ENCODE measurements at places on chromosomes 6 and 20. TPM values are rescaled to one million over a fixed set of nuclear protein-coding genes. Genes with fewer than 3 reads are reported as not detected.

GRCh38 chr6:108825326-108825725 lies 22.9 kb upstream of the ARMC2 start:
- H3K4me1 ChIP-seq = no peaks in the 10 kb centered on the region
- H3K36me3 ChIP-seq = no peaks in the 10 kb centered on the region
- H3K27me3 ChIP-seq = no peaks in the 10 kb centered on the region
- no peak overlapping the region for H3K27ac ChIP-seq

DNA sequence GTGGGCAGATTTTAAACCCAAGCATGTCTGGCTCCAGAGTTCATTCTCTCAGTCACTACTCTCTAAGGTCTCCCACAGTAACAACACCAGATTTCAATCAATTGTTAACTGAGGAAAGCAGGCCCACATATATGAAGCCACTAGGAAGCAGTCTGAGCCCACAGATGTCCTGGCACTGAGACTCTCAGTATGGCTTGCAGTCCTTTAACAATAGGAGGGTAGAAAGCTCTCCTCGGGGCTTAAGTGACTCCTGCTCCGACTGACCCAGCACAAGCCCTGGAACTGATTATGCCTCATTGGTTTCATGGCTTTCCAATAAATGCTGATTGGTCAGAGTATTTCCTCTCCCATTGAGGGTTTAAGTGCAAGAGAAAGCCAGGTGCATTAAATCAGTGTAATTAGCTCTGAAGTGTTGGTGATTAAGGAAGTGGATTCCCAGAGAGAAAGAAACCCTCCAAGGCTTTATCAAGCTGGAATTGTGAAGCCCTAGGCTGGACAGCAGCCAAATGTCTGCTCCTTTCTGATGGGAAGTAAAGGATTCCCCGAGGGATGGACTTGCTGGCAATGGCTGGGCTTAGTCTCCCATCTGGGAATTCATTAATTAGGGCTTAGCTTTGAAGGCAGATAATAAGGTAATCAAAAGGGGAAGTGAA lies 76.6 kb upstream of the PROKR2 start:
- H3K27me3 ChIP-seq = no peaks in the 10 kb centered on the region
- H3K36me3 ChIP-seq = no peaks in the 10 kb centered on the region
- no peaks in the 10 kb centered on the region for H3K4me1 ChIP-seq
- H3K27ac ChIP-seq = no peak overlapping the region
- no peak overlapping the region for H3K4me3 ChIP-seq

GRCh38 chr6:24720131-24720603 lies 1.2 kb upstream of the C6orf62 start:
- H3K27me3 ChIP-seq = no peaks in the 10 kb centered on the region
- H3K4me3 ChIP-seq = peak overlapping the region; percentile 81
- H3K27ac ChIP-seq = peak overlapping the region; percentile 100

GRCh38 chr6:1029141-1029540 lies 282.8 kb upstream of the FOXQ1 start:
- H3K36me3 ChIP-seq = no peaks in the 10 kb centered on the region
- H3K27me3 ChIP-seq = peaks cover 6% of the 10 kb centered on the region
- DNase-seq = no peak
- no peaks in the 10 kb centered on the region for H3K4me1 ChIP-seq
- H3K27ac ChIP-seq = no peak overlapping the region

GRCh38 chr20:53891306-53891894 lies 179.0 kb downstream of the BCAS1 start:
- no peak overlapping the region for H3K4me3 ChIP-seq
- no peaks in the 10 kb centered on the region for H3K36me3 ChIP-seq
- H3K27me3 ChIP-seq = no peaks in the 10 kb centered on the region
- H3K27ac ChIP-seq = no peak overlapping the region
- H3K4me1 ChIP-seq = no peaks in the 10 kb centered on the region

- no peaks in the 10 kb centered on the region for H3K4me1 ChIP-seq
- H3K27me3 ChIP-seq = no peaks in the 10 kb centered on the region
- no peak for DNase-seq
- H3K4me3 ChIP-seq = no peak overlapping the region
These were observed 9.2 kb upstream of the GUCA1A start for GRCh38 chr6:42163981-42164380.

DNA sequence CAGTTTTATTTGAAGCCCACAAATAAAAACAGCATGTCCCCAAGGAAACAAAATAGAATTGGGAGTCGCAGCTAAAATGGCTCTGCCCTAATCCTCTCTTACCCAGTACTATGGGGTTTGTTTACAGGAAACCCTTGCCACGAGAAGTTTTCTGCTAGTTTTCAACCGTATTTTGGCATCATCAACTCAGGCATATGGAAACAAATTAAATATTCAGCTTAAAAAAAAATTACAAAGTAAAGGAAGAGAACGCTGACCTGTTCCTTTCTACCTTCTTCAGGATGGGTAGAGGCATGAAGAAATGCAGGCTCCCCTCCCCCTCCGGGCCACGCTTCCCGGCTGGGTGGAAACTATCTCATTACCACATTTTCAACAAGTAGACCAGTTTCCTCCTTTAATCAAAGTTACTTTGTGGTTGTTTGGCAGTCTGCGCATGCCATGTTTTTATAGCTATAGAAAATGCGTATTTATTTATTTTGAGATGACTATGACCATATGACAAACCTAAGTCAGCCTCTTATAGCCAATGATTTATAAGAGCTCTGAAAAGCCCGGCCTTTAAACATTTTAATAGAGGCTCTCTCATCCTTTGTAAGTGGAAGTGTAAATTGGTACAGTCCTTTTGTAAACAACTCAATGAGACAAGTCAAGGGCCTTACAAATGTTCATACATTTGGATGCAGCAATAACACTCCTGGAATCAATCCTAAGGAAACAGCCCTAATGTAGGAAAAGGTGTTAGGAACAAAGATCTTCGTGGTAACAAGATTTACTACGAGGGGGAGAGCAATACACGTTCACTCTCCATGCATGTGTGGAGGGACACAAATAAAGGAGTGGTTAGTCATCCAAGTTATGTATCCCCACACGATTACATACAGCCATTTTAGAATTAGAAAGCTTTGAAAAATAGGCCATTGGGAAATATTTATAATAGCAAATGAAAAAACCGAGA lies 16.1 kb upstream of the ZNF217 start:
- H3K36me3 ChIP-seq = no peaks in the 10 kb centered on the region
- H3K4me1 ChIP-seq = no peaks in the 10 kb centered on the region
- no peak overlapping the region for H3K4me3 ChIP-seq

DNA sequence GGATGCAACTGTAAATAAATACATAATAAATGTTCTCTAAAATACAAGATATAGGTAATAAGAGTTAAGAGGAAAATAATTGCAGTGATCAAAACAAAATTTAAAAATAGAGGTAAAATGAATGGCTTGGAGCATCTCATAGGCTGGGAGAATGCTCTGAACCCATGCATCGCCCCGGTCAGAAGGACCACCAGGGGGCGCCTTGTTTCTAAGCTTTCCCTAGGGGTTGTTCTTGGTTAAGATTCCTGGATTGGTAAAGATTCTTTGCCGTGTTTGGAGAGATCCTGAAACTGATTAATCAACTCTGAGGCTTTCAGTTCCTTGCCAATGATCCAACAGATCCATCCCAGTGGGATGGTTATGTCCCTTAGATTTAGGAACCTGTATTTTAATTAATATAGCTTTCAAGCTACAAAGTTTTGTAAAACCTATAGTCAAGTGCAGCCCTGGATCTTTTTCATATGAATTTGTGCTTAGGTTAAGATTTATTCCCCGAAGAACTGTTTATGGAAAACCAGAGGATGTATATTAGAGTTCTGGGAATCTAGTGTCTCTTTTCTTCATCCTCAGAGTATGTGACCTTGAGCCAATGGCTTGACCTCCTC lies 45.3 kb upstream of the PRELID3B start:
- H3K27ac ChIP-seq = no peak overlapping the region
- no peaks in the 10 kb centered on the region for H3K4me1 ChIP-seq
- H3K4me3 ChIP-seq = no peak overlapping the region

DNA sequence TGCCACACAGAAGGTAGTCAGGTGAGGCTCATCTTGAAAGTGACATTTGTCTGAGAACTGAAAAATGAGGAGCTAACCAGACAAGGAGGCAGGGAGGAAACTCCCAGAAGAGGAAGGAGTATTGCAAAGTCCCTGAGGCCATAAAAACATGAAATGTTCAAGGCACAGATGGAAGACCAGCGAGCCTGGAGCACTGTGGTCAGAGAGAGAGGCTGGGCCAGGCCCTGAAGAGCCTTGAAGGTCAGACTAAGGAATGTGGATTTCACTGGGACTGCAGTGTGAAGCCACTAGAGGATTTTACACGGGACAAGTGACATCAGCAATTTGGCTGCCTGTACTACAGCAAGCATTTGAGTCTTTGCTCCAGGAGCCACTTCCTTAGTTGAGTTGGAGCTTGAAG lies 21.1 kb upstream of the TMEM181 start:
- no peak for DNase-seq
- peaks cover 17% of the 10 kb centered on the region for H3K4me1 ChIP-seq
- no peak overlapping the region for H3K4me3 ChIP-seq
- H3K36me3 ChIP-seq = no peaks in the 10 kb centered on the region
- H3K27me3 ChIP-seq = peaks cover 5% of the 10 kb centered on the region

DNA sequence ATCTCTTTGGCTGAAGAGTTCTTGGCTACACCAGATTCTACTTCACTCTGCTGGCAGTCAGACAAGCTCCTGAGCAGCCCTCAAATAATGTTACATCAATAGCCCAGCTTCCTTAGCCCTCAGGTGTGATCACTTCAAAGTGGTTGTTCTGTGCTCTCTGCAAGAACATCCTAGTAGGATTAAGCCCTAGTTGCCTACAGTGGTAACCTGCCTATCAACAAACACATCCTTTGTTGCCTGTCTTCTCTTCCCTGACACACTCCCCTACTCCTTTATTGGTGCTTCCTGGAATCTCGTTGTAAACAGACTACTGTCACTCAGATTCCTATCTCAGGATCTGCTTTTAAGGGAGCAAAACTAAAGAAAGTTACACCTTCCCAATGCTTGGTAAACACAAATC lies 45.1 kb upstream of the TASP1 start:
- H3K36me3 ChIP-seq = no peaks in the 10 kb centered on the region
- no peaks in the 10 kb centered on the region for H3K4me1 ChIP-seq
- H3K27me3 ChIP-seq = no peaks in the 10 kb centered on the region
- H3K4me3 ChIP-seq = no peak overlapping the region

DNA sequence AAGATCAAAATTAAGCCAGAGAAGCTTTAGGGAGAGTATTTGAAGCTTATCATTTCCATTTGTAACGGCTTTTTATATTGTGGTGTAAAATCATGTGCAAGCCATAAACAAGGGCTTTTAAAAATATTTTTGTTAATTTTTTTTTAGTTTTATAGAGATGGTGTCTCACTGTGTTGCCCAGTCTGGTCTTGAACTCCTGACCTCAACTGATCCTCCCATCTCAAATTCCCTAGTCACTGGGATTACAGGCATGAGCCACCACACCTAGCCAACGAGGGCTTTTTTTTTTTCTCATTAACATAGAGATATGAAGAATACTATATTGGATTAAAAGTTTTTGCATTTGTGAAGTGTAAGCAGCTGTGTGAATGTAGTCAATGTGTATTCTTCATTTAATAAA lies 29.1 kb downstream of the CDKAL1 start:
- H3K27me3 ChIP-seq = no peaks in the 10 kb centered on the region
- no peak overlapping the region for H3K27ac ChIP-seq
- peaks cover 4% of the 10 kb centered on the region for H3K36me3 ChIP-seq
- DNase-seq = no peak
- no peak overlapping the region for H3K4me3 ChIP-seq

SIRPB2 gene
- total RNA-seq = 0.88 TPM

COL20A1 gene
- total RNA-seq = 0.30 TPM

CCN6 gene
- total RNA-seq = not detected

COL11A2 gene
- 0.91 TPM for total RNA-seq

FLRT3 gene
- total RNA-seq = 0.30 TPM

FAM83C gene
- total RNA-seq = not detected

ENPP5 gene
- total RNA-seq = 4.8 TPM

LY6G6F gene
- not detected for total RNA-seq

GATA5 gene
- 1.6 TPM for total RNA-seq
